Myocyte (in vitro differentiated cells): ENCODE measurements at places on chromosomes 2 and 18.

- DNase-seq: no peak
These were observed 326.2 kb upstream of the MEX3C start for GRCh38 chr18:51523671-51524070.

DNA sequence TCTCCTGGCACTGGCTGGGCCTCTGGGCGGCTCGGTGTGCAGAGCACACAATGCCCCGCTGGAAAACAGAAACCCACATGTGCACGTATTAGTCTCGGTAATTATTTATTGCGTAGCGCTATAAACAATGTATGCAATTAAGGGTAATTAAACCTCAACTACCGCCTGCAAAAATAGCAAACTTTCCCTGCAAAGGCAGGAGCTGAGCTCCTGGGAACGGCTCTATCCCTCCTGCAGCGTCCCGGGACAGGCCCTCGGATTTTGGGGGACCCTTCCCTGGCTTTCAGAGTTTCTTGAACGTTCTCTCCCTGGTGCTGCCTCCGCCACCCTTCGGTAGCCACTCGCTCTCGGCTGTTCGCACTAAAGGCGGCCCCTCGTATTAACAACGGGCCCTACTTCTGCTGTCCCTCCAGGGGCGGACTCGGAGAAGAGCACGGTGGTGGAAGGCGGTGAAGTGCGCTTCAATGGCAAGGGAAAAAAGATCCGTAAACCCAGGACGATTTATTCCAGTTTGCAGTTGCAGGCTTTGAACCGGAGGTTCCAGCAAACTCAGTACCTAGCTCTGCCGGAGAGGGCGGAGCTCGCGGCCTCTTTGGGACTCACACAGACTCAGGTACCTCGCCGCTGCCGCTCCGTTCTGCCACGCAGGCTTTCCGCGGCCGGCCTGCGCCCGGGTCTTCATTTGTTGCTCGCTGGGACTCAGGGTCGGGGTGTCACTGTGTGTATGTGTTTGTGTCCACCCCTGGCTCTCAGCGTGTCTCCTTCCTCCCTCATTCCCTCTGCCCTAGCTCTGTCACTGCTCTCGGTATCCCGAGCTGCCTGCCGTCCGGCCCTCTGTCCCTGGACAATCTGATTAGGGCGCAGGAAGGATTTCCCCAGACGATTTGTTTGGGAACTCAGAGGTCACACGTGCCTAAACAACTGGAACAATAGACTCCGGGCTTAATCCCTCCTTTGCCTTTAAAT is 1.2 kb downstream of the DLX1 start:
- DNase-seq: no peak

- DNase-seq: no peak
These were observed 141.5 kb upstream of the SLC39A10 start for GRCh38 chr2:195515551-195515950.

DNA sequence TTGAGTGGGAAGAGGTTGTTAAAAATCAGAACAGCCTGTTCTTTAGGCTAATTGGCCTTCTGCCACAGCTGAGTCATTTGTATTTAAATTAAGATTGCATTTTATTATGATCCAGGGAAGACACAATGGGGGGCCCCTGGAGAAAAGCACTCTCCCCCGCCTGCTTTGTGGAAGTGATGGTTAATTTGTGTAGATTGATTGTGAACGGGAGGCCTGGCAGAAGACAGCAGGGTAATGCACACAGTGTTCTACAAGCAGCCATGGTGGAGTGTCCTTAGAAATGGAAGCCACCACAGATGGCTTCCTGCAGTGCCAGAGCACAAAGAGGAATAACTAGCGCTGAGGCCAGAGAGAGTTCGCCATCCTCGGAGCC is 19.6 kb downstream of the RAMP1 start:
- no peak for DNase-seq

GRCh38 chr2:206000776-206001175 is 85.2 kb downstream of the INO80D start:
- DNase-seq: no peak

- DNase-seq: peak; percentile 97
These were observed at the start of gene ROCK1 for GRCh38 chr18:21111346-21112139. ROCK1 (minus strand) TSS chr18:21111813; CDS start chr18:21110910, 903 bp downstream.

GRCh38 chr2:219368690-219369191 is 19.0 kb downstream of the DNPEP start:
- DNase-seq: peak; percentile 80

DNA sequence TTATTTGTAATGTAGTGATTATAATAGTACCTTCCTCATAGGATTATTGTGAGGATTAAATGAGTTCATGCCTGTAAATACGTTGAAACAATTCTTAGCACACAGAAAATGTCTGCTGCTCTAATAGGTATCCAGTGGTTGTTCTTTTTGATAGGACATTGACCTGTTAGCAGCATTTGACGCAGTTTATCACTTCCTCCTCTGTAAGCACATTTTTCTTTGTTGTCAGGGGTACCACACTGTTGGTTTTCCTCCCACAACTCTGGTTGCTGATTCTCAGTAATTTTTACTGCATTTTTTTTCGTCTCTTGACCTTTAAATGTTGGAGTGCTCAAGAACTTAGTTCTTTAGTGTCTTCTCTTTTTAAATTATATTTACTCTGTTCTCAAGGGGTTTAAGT is 15.4 kb downstream of the PPM1B start:
- DNase-seq: no peak

DNA sequence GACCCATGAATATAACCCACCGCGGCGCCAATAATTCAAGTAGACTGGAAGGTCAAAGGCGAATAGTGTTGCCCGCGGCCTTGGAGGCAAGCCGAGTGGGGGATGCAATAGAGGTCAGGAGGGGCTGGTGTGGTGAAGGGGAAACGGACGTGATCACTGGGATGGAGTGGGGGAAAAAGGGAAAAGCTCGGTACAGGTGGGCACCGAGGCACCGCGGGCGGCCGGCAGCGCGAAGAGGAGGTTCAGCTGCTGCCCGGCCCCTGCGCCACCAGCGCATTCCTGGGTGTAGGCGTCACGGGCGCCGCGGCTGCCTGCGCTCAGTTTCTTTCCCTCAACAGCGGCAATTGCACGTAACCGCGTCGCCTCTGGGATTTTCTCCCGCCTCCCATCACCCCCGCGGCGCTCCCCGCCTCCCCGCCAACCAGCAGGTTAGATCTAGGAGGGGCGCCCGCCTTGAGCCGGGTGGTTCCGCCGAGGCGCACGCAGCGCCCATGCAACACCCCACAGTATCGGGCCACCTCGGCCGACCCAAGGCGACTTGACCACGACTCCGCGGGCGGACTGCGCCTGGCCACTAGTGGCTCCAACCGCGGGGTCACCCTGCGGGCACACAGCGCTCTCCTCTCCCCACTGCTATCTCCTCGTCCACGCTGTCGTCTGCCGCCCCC is 1.5 kb downstream of the RND3 start:
- DNase-seq: peak; percentile 85

DNA sequence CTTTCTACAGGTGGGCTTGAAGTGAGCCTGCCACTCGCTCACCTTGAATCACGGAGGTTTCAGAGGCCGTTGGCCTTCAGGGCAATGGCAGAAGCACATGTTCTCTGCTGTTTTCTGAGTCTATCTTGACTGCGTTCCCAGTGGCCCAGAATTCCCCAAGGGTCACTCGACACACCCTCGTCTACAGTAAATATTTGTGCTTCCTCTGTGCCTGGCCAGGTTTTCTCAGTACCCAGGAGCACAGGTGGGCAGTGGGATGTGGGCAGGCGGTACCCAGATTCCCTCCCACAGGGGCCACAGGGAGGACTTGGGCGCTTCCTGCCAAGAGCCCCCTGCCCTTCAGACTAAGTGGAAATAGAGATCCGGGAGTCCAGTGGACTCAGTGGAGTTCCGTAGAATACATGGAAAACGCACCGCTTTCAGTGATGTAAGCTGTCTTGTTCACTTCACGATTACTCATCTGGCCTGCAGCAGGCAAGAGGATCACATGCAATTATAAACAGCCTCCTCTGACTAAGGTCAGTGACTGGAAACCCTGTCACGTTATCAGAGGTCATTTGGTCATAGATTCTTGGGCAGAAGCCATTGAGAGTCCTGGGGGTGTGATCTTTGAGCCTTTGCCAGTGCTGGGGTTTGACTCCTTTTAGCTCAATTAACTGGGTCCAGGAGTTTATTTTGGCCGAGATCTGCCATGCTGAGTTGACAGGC is 179.8 kb downstream of the NEDD4L start:
- DNase-seq: peak; percentile 92

DNA sequence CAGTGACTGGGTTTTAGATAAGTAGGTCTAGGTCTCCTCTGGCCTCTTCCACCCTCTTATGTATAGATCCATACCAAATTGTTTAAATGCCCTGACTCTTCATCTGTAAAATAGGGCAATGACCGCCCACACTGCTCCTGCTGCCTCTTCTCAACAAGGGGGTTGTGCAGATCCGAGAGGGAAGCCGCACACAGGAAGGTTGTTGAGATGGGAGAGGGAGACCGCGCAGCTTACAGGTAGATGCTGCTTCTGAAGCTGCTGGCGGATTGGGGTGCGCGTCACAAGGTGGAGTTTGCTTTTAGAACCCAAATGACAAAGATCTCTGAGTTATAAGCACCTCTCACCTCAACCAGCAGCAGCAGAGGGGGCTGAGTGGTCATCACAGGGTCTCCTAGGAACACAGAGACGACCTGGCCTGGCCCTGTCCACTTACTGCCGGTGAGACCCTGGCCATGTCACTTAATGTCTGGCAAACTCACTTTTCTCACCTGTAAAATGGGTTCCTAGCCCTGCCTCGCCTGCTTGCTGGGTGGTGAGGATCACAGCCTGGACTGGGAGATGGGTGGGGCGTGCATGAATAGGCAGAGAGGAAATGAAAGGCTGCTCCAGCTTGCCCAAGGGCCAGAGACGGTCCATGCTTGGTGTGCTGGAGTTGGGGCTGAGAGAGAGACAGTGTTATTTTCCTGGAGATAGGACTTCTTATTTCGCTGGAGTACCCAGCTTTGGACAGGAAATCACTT is 251.3 kb downstream of the EIPR1 start:
- no peak for DNase-seq

- DNase-seq: no peak
These were observed 42.3 kb upstream of the MRPL33 start for GRCh38 chr2:27729198-27729597.

DNA sequence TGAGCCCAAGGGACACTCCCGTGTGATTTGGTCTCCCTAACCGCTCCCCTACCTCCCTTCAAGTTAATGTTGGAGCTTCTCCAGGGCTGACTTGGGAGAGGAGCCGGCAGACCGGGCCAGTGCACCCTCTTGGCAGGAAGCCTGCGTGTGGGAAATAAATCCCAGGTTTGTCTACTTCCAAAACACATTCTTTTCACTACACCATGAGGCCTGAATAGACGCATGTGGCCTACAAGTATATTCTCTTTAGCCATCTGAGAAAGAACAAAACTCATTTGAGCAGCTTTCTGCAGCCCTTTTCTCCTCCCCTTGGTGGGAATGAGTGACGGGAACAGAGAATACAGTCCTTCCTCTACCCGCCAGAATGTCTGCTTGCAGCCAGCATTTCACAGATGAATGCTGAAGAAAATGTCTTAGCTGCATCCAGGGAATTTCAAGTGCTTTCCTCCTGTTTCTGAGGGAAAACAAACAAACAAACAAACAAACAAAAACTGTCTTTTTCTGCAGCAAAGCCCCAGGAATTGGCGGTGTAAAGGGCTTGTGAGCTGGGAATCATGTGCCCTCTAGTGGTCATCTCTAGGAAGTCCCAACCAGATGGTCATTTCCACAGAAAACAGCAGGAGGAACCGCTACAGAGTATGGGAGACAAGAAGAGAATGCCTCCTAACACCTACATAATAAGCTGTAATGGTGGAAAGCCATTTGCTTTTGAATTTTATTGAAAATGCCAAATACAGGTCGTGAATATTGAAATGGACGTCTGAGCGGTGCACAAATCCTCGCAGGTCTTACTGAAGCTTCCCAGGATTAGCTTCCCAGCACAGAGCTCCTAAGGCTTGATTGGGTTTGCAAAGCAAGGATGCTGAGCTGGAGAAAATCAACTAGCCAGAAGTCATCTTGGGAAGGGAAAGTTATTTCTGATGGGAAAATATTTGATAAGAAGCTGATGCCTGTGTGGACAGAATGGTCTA is 41.2 kb upstream of the DAPL1 start:
- DNase-seq: peak; percentile 78

DNA sequence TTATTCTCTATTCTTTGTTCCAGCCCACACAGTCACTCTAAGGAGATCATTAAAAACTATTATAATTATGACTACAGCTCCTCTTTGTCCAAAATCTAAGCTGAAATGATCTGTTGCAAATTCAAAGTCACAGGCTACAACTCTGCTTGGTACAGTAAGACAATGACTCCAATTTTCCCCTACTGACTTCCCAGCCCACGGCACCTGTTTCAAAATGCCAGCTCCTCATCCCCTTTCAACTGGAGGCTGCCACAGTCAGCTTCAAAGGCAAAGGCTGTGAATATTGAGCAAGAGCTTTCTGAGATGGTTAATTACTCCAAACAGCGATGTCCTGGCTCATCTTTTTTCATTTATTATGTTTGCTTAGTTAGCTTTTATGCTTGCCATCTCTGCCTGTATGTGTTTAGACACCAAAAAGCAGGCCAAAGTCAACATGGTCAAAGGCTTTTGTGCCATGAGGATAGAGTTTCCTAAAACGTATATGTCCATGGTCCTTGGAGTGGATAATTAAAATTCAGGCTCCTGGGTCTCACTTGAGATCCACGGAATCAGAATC is 141.1 kb downstream of the DOCK10 start:
- DNase-seq: peak; percentile 79

- DNase-seq: no peak
These were observed 419.1 kb downstream of the SLC4A3 start for GRCh38 chr2:220046507-220046906.

GRCh38 chr2:238706163-238706562 is 141.7 kb upstream of the TWIST2 start:
- DNase-seq: no peak

- peak; percentile 73 for DNase-seq
These were observed 184.3 kb downstream of the GULP1 start for GRCh38 chr2:188475945-188476344.

GRCh38 chr18:31329787-31330438 is 12.0 kb downstream of the DSG1 start:
- no peak for DNase-seq

- no peak for DNase-seq
These were observed 35.4 kb upstream of the CYP26B1 start for GRCh38 chr2:72183016-72183415.

GRCh38 chr2:68732036-68732932 is 2.3 kb upstream of the ARHGAP25 start:
- no peak for DNase-seq

GRCh38 chr18:55185391-55185790 is 226.1 kb upstream of the CCDC68 start:
- peak; percentile 55 for DNase-seq

- DNase-seq: peak; percentile 95
These were observed 84.6 kb downstream of the SMAD7 start for GRCh38 chr18:48866028-48866733.

DNA sequence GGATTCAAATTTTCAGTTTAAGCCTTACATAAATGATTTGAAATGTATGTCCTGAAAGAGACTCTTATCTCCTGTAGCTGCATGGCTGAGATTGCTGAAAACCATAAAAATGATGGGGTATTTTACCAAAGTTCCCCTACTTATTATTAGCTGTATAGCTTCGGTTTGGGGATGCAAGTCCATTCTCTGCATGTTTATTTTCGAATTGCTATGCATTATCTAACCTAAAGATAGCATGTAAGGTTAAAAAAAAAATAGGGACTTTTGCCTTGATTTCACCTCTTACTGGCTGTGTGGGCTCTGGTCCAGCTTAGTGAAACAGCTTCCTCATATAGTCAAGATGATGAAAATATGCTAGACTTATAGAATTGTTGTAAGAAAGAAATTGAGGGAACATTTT is 14.0 kb upstream of the ACOXL start:
- no peak for DNase-seq
